Karpas-422 (cell line): ENCODE measurements at places on chromosomes 5 and 9.

GRCh38 chr9:38518826-38519225, 94.6 kb upstream of the IGFBPL1 start:
- no peak overlapping the region for H3K27ac ChIP-seq
- no peak overlapping the region for H3K4me3 ChIP-seq
- H3K36me3 ChIP-seq = no peaks in the 10 kb centered on the region
- DNase-seq = no peak
- H3K27me3 ChIP-seq = no peaks in the 10 kb centered on the region

- H3K27me3 ChIP-seq = no peaks in the 10 kb centered on the region
- H3K4me1 ChIP-seq = no peaks in the 10 kb centered on the region
- H3K27ac ChIP-seq = no peak overlapping the region
- H3K4me3 ChIP-seq = no peak overlapping the region
- no peak for DNase-seq
Observed at GRCh38 chr5:57666582-57666981, 184.0 kb upstream of the ACTBL2 start.

- H3K4me1 ChIP-seq = no peaks in the 10 kb centered on the region
- H3K4me3 ChIP-seq = no peak within 1 kb of the TSS
- no peaks in the 10 kb centered on the region for H3K36me3 ChIP-seq
- no peaks in the 10 kb centered on the region for H3K27me3 ChIP-seq
Observed at GRCh38 chr9:135561391-135562234, at the start of gene PAEP. TSS of gene PAEP (plus strand) at chr9:135561756.

- H3K27ac ChIP-seq = no peak overlapping the region
- no peak overlapping the region for H3K4me3 ChIP-seq
- H3K27me3 ChIP-seq = no peaks in the 10 kb centered on the region
Observed at GRCh38 chr9:99635032-99635431, 186.7 kb upstream of the NR4A3 start.

DNA sequence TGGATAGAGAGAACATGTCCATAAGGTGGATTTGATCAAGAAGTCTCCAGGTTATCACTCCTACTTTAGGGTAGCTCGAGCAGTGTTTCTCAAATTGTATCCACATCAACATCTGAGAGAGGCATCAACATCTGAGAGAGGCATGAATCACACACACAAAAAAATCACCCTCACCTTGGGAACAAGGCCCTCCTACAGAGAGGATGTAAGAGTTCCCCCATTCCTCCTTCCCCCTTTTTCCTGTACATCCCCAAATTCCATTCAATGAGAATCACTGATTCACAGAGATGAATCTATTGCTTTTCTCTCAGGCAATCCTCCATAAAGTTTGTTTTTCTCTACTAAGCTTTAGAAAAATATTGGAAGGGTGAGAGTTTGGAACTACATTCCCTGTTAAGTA, 233.4 kb upstream of the CDH6 start:
- no peaks in the 10 kb centered on the region for H3K36me3 ChIP-seq
- no peak overlapping the region for H3K27ac ChIP-seq
- H3K4me3 ChIP-seq = no peak overlapping the region
- H3K4me1 ChIP-seq = no peaks in the 10 kb centered on the region

- no peak for DNase-seq
- H3K4me3 ChIP-seq = no peak overlapping the region
- H3K27ac ChIP-seq = no peak overlapping the region
- H3K4me1 ChIP-seq = no peaks in the 10 kb centered on the region
- H3K27me3 ChIP-seq = no peaks in the 10 kb centered on the region
Observed at GRCh38 chr9:108834959-108835665, 20.7 kb downstream of the ACTL7B start.
